ENCODE measurements at places on chromosomes 4 and X. TPM values are rescaled to one million over a fixed set of nuclear protein-coding genes. Genes with fewer than 3 reads are reported as not detected.

DNA sequence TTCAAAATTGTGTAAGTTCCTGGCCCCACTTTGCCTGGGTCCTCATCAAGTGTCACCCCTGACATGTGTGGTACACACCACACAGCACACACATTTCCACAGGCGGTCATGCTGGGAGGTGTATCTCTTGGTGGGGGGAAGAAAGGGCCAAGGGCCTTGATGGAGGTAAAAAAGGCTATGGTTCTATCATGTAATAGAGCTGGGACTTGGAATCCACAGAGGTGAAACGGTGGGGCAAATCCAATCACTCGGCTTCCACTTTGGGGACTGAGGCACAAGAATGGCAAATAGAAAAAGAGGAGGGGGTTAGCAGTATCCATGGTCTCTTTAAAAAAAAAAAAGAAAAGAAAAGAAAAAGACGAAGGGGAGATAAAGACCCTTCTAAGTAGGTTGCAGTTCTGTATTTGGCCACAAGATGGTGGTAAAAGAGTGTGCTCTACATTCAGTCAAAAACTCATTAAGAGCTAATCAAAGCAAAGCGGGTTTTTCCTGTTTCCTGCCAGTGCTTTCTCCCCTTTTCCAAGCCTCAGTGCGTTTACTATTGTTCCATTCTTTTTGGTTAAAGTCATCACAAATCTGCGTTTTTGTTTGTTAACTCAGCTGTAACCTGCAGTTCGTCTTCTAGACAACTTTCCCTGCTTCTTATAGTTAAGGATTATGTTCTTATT is 37.0 kb upstream of the ATP6AP2 start:
- H3K4me3 ChIP-seq = no peak overlapping the region
- no peaks in the 10 kb centered on the region for H3K4me1 ChIP-seq
- H3K27me3 ChIP-seq = no peaks in the 10 kb centered on the region
- DNase-seq = peak; percentile 50
- H3K27ac ChIP-seq = no peak overlapping the region

- no peaks in the 10 kb centered on the region for H3K27me3 ChIP-seq
- no peaks in the 10 kb centered on the region for H3K4me1 ChIP-seq
- no peak overlapping the region for H3K27ac ChIP-seq
- DNase-seq = no peak
- H3K4me3 ChIP-seq = no peak overlapping the region
Observed at GRCh38 chr4:152860046-152860445, 76.1 kb upstream of the FHDC1 start.

- no peaks in the 10 kb centered on the region for H3K27me3 ChIP-seq
- H3K4me3 ChIP-seq = no peak overlapping the region
- no peak overlapping the region for H3K27ac ChIP-seq
Observed at GRCh38 chr4:157564218-157564617, 343.7 kb downstream of the GRIA2 start.

The MAGEA2B gene
- not detected for polyA plus RNA-seq

- no peak overlapping the region for H3K4me3 ChIP-seq
- no peaks in the 10 kb centered on the region for H3K4me1 ChIP-seq
- no peak for DNase-seq
- no peaks in the 10 kb centered on the region for H3K36me3 ChIP-seq
Observed at GRCh38 chr4:174135530-174135929, 147.9 kb downstream of the FBXO8 start.

The HS3ST1 gene
- 1.4 TPM for polyA plus RNA-seq

DNA sequence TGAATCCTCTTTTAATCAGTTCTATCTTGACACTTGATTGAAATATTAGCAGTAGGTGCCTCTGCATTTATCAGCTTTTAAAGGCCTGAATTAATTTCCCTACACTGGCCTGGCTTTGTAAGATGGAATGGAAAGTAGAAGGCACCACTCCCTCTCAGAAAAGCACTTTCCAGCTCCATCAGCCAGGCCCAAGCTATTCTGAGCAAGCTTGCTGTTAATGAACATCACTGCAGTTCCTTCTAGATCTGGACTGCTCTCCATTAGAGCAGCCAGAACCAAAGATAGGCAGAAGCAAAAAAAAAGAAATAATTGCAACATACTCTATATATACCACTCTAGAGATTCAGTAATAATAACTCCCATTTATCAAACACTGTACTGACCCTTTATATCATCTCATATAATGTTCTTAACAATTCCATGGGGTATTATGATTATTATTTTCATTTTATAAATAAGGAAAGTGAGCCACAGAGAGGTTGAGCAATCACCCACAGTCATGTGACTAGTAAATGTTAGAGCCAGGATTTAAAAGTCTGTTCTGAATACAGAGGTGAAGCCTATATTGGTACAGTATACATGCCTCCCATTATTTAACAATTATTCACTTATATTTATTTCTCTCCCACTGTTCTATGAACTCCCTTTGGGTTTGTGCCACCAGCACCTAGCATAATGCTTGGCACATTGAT is 39.4 kb upstream of the GPC3 start:
- no peaks in the 10 kb centered on the region for H3K27me3 ChIP-seq
- H3K4me1 ChIP-seq = peaks cover 20% of the 10 kb centered on the region
- no peak overlapping the region for H3K4me3 ChIP-seq
- no peak for DNase-seq
- no peaks in the 10 kb centered on the region for H3K36me3 ChIP-seq
- H3K27ac ChIP-seq = peak overlapping the region; percentile 72

DNA sequence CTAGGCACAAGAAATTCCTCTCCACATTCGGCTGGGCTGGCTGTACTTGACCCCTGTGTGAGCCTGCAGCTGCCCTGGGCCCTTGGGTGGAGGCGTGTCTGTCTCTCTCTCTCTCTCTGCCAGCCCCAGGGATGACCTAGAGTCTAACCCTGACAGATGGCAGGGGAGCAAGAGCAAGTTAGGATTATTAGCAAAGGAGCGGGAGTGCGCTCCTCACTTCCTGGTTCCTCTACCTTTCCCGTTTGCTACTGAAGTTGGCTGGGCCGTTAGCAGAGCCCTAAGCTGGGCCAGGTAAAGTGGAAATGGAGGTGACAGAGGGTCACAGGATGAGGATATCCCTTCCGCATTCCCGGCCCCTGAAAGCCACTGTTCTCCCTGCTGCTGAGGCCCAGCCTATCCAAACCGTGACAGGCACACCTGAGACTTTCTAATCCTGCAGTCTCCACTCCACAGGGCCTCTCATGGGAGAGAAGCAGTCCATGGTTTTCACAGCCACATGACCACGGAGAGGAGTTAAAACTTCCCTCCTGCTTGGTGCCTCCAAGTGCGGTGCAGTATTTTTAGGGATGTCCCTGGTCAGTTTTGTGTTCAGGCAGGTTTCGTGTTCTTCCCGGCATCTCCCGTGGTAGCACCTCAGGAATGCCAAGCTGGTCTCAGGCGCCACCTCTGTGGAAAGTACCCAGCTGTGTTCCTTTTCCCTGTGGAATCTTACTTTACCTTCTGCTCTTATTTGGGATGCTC is 79.3 kb downstream of the CLDN22 start:
- H3K27ac ChIP-seq = no peak overlapping the region
- H3K4me1 ChIP-seq = peaks cover 4% of the 10 kb centered on the region
- H3K27me3 ChIP-seq = no peaks in the 10 kb centered on the region
- H3K4me3 ChIP-seq = no peak overlapping the region

GRCh38 chr4:47012676-47013075 is 18.7 kb upstream of the GABRB1 start:
- H3K4me1 ChIP-seq = no peaks in the 10 kb centered on the region
- H3K4me3 ChIP-seq = no peak overlapping the region
- no peak overlapping the region for H3K27ac ChIP-seq
- no peak for DNase-seq
- no peaks in the 10 kb centered on the region for H3K27me3 ChIP-seq
- no peaks in the 10 kb centered on the region for H3K36me3 ChIP-seq

The SLC34A2 gene
- 2.0 TPM for polyA plus RNA-seq

- H3K4me3 ChIP-seq = no peak overlapping the region
- no peaks in the 10 kb centered on the region for H3K36me3 ChIP-seq
- no peak for DNase-seq
- no peak overlapping the region for H3K27ac ChIP-seq
Observed at GRCh38 chrX:155968791-155969190, 28.7 kb upstream of the IL9R start.

- DNase-seq = peak; percentile 82
- H3K27me3 ChIP-seq = no peaks in the 10 kb centered on the region
- no peak overlapping the region for H3K4me3 ChIP-seq
- peaks cover 16% of the 10 kb centered on the region for H3K4me1 ChIP-seq
- peak overlapping the region; percentile 70 for H3K27ac ChIP-seq
- H3K36me3 ChIP-seq = no peaks in the 10 kb centered on the region
Observed at GRCh38 chr4:76525751-76526150, 90.7 kb downstream of the SHROOM3 start.

The ITIH6 gene
- 0.04 TPM for polyA plus RNA-seq

The HHIP gene
- polyA plus RNA-seq = 18.6 TPM

DNA sequence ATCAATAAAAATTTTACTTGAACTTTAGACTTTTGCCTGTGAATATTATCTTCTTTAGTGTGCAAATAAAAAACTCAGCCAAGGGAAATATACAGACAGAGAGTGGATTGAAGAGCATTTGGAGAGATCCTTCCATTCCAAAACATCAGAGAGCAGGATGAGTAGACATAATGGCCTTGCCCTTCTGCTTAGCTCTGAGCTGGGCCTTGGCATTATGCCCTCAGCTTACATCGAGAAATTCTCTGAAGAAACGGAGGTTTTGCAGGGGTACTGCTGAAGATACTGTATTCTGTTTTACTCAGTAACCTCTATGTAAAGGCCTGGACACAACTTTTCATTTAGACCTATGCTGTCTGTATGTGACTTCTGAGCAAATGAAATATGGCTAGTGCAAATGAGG is 317.4 kb downstream of the STIM2 start:
- no peaks in the 10 kb centered on the region for H3K27me3 ChIP-seq
- no peaks in the 10 kb centered on the region for H3K36me3 ChIP-seq
- peaks cover 6% of the 10 kb centered on the region for H3K4me1 ChIP-seq
- DNase-seq = no peak

- H3K4me1 ChIP-seq = peaks cover 6% of the 10 kb centered on the region
- DNase-seq = no peak
- no peaks in the 10 kb centered on the region for H3K27me3 ChIP-seq
- no peak overlapping the region for H3K4me3 ChIP-seq
Observed at GRCh38 chrX:14412686-14413085, 116.7 kb upstream of the GLRA2 start.

DNA sequence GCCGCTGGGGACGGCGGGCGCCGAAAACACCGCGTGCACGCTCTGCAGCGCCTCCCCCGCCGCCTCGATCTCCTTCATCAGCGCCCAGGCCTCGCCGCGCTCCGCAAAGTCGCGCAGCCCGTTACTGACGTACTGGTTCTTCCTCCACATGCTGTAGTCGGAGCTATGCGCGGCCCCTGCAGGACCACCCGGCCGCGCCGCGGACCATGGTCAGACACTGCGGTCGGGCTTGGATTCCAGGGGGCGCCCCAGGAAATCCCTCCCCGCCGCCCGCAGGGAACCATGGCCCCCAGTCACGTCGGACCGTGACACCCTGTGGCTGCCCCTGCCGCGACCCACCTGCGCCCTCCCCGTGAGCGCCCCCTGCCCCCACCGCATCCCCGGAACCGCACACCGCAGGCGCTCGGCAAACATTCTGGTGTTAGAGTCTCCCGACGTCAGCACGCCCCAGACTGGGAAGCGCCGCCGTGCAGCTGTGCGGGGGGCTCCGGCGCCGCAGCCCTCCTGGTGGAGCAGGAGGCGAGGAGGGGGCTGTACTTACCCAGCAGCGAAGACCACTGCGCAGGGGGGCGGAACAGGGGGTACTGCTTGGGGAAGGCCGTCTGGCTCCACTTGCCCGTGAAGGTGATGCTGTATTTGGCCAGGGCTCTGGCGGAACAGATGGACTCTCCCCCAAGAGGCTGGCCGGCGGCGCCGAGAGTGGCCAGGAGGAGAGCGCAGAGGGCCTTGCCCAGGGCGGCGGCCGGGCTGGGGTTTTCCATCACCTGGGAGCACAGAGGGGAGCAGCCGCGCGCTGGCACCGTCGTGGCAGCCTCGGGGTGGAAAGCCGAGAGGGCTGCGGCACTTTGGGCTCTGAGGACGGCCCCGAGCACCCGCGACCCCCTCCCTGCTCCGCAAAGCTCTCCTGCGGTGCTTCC is 814 bp downstream of the SPON2 start:
- H3K27me3 ChIP-seq = peaks cover 67% of the 10 kb centered on the region
- H3K4me3 ChIP-seq = peak overlapping the region; percentile 56
- peak overlapping the region; percentile 56 for H3K27ac ChIP-seq
- peaks cover 8% of the 10 kb centered on the region for H3K36me3 ChIP-seq
- H3K4me1 ChIP-seq = peaks cover 16% of the 10 kb centered on the region
- no peak for DNase-seq

The SLITRK2 gene
- 1.2 TPM for polyA plus RNA-seq

The FAAH2 gene
- polyA plus RNA-seq = 10.6 TPM

The MAP3K15 gene
- polyA plus RNA-seq = 0.30 TPM

DNA sequence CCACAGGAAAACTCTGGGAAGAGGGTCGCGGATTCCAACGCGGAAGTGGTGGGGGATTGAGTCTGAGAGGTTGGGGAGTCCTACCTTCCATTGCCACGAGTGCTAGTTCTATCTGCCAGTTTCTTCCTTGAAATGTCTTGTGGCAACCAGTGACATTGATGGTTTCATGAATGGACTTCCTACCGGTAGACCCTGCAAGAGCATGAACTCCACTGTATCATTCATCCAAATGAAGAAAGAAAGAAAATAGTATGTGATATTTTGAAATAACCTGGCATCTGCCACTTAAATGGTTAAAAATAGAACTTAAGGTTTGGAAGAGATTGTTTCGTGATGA is 1.1 kb upstream of the SLC10A7 start:
- no peaks in the 10 kb centered on the region for H3K36me3 ChIP-seq
- H3K4me3 ChIP-seq = peak overlapping the region; percentile 74
- no peaks in the 10 kb centered on the region for H3K4me1 ChIP-seq
- no peaks in the 10 kb centered on the region for H3K27me3 ChIP-seq
- DNase-seq = no peak

- H3K36me3 ChIP-seq = no peaks in the 10 kb centered on the region
- H3K27me3 ChIP-seq = no peaks in the 10 kb centered on the region
- H3K4me1 ChIP-seq = no peaks in the 10 kb centered on the region
- DNase-seq = no peak
Observed at GRCh38 chrX:44043496-44043895, 70.3 kb upstream of the NDP start.

The GBA3 gene
- 74.1 TPM for polyA plus RNA-seq

GRCh38 chr4:15982842-15983524 is 20.0 kb upstream of the FGFBP2 start:
- H3K4me1 ChIP-seq = no peaks in the 10 kb centered on the region
- H3K4me3 ChIP-seq = no peak overlapping the region
- peaks cover 14% of the 10 kb centered on the region for H3K36me3 ChIP-seq
- H3K27me3 ChIP-seq = no peaks in the 10 kb centered on the region
- no peak overlapping the region for H3K27ac ChIP-seq
